ENCODE measurements at places on chromosomes 3 and 15. TPM values are rescaled to one million over a fixed set of nuclear protein-coding genes. Genes with fewer than 3 reads are reported as not detected.

- no peaks in the 10 kb centered on the region for H3K36me3 ChIP-seq
- H3K4me1 ChIP-seq, result no peaks in the 10 kb centered on the region
Observed at GRCh38 chr3:163622384-163622783, 1455.9 kb downstream of the SI start.

GRCh38 chr3:136476280-136476679 lies 226.1 kb downstream of the PCCB start:
- H3K27ac ChIP-seq, result no peak overlapping the region
- no peaks in the 10 kb centered on the region for H3K27me3 ChIP-seq
- H3K36me3 ChIP-seq, result peaks cover 7% of the 10 kb centered on the region
- DNase-seq, result no peak
- H3K4me1 ChIP-seq, result no peaks in the 10 kb centered on the region
- no peak overlapping the region for H3K4me3 ChIP-seq

DNA sequence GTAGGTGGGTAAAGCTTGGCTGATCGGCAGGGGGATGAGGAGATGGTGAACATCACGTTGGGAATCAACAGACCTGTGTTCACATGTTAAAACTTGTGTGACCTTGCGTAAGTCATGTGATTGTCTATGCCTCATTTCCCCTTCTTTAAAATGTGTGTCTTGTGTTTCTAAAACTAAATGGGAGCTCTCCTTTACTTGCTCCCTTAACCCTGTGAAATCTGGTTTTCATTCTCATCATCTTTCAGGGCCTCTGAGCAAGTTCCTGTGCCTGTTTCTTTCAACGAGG lies 29.7 kb upstream of the IREB2 start:
- no peaks in the 10 kb centered on the region for H3K4me1 ChIP-seq
- no peaks in the 10 kb centered on the region for H3K36me3 ChIP-seq
- H3K27ac ChIP-seq, result no peak overlapping the region

The LPCAT4 gene
- 12.7 TPM for total RNA-seq

The SLC12A1 gene
- 0.03 TPM for total RNA-seq

The CCDC9B gene
- total RNA-seq, result 42.1 TPM

The TATDN2 gene
- 26.5 TPM for total RNA-seq

- H3K4me3 ChIP-seq, result no peak overlapping the region
- no peaks in the 10 kb centered on the region for H3K27me3 ChIP-seq
- H3K36me3 ChIP-seq, result no peaks in the 10 kb centered on the region
- no peak overlapping the region for H3K27ac ChIP-seq
- no peaks in the 10 kb centered on the region for H3K4me1 ChIP-seq
Observed at GRCh38 chr3:44128057-44128775, 113.5 kb upstream of the TOPAZ1 start.

The GP5 gene
- 0.49 TPM for total RNA-seq

The SKOR1 gene
- total RNA-seq, result 0.17 TPM

DNA sequence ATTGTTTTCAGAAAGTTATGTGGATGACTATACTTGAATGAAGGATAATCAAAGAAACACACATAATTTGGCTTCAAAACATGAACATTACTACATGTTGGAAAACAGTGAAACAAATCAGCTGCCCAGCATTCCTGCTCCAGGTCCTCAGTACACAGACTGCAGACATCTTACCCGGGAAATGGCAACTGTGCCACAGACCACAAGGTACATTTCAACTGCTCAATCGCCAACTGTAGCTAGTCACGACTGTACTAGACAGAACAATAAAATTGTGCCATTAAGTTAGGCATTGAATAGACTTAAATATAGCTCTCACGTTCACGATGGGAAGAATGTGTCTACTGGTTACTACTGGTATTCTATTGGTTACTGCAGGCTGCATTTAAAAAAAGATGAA lies 5.0 kb downstream of the NAA50 start:
- H3K4me1 ChIP-seq, result no peaks in the 10 kb centered on the region
- H3K27ac ChIP-seq, result no peak overlapping the region
- no peaks in the 10 kb centered on the region for H3K36me3 ChIP-seq
- no peak for DNase-seq
- no peak overlapping the region for H3K4me3 ChIP-seq
- no peaks in the 10 kb centered on the region for H3K27me3 ChIP-seq

- H3K4me1 ChIP-seq, result no peaks in the 10 kb centered on the region
- no peaks in the 10 kb centered on the region for H3K27me3 ChIP-seq
- H3K4me3 ChIP-seq, result no peak overlapping the region
- no peak for DNase-seq
- no peak overlapping the region for H3K27ac ChIP-seq
Observed at GRCh38 chr15:26736502-26737248, 36.2 kb downstream of the GABRB3 start.
